ENCODE measurements at places on chromosomes 11 and 22. TPM values are rescaled to one million over a fixed set of nuclear protein-coding genes. Genes with fewer than 3 reads are reported as not detected.

MTCH2 gene
- 57.7 TPM for total RNA-seq

HEPHL1 gene
- total RNA-seq, result not detected

NUDT8 gene
- total RNA-seq, result 2.4 TPM

PIM3 gene
- 9.2 TPM for total RNA-seq

PACSIN3 gene
- 2.5 TPM for total RNA-seq

BID gene
- 19.2 TPM for total RNA-seq

ART1 gene
- not detected for total RNA-seq

OR51I1 gene
- 0.54 TPM for total RNA-seq

DLG2 gene
- 165 TPM for total RNA-seq

FAM180B gene
- not detected for total RNA-seq

CRACR2B gene
- 4.0 TPM for total RNA-seq

ST14 gene
- 0.54 TPM for total RNA-seq

KCNE3 gene
- total RNA-seq, result 1.5 TPM

OR8D1 gene
- total RNA-seq, result not detected

HOATZ gene
- total RNA-seq, result not detected

TUB gene
- total RNA-seq, result 76.3 TPM

KRTAP5-1 gene
- not detected for total RNA-seq

OR2D2 gene
- 4.8 TPM for total RNA-seq

GGA1 gene
- 39.1 TPM for total RNA-seq

LAMTOR1 gene
- total RNA-seq, result 36.8 TPM

TMEM184B gene
- total RNA-seq, result 23.8 TPM

C11orf98 gene
- 14.1 TPM for total RNA-seq

MYOD1 gene
- not detected for total RNA-seq

BAIAP2L2 gene
- total RNA-seq, result not detected

NPAS4 gene
- 0.18 TPM for total RNA-seq

CRYBB2 gene
- total RNA-seq, result not detected

SCUBE2 gene
- 26.9 TPM for total RNA-seq

MS4A6A gene
- 3.3 TPM for total RNA-seq

NLRP6 gene
- not detected for total RNA-seq

OR52I1 gene
- total RNA-seq, result not detected

IRF7 gene
- 4.5 TPM for total RNA-seq

OR51B4 gene
- total RNA-seq, result 0.36 TPM

CDC42BPG gene
- 1.4 TPM for total RNA-seq

ROBO4 gene
- 7.9 TPM for total RNA-seq

CTNND1 gene
- total RNA-seq, result 153 TPM

TBX10 gene
- not detected for total RNA-seq

HTR3A gene
- total RNA-seq, result not detected

CNGA4 gene
- 0.36 TPM for total RNA-seq

AASDHPPT gene
- 123 TPM for total RNA-seq

All from cerebellum (tissue), 4 donors.